ELF-1 (cell line): ENCODE measurements at places on chromosomes 1 and 21.

DNA sequence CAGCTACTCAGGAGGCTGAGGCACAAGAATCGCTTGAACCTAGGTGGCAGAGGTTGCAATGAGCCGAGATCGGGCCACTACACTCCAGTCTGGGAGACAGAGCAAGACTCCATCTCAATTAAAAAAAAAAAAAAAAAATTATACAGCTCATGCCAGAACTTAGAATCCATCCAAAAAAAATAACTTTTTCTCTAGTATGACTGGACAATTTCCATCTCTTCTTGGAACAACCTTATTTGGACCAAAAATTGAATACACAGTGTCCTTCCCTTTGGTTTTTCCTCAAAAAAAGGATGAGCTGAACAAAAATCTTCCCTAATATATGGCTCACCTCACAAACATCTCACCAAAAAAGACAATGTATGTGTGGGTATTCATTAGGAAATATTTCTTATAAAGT lies 73.7 kb downstream of the TOR3A start:
- no peak for DNase-seq

- DNase-seq: no peak
Observed at GRCh38 chr1:32957017-32957416, 7.6 kb downstream of the RNF19B start.

DNA sequence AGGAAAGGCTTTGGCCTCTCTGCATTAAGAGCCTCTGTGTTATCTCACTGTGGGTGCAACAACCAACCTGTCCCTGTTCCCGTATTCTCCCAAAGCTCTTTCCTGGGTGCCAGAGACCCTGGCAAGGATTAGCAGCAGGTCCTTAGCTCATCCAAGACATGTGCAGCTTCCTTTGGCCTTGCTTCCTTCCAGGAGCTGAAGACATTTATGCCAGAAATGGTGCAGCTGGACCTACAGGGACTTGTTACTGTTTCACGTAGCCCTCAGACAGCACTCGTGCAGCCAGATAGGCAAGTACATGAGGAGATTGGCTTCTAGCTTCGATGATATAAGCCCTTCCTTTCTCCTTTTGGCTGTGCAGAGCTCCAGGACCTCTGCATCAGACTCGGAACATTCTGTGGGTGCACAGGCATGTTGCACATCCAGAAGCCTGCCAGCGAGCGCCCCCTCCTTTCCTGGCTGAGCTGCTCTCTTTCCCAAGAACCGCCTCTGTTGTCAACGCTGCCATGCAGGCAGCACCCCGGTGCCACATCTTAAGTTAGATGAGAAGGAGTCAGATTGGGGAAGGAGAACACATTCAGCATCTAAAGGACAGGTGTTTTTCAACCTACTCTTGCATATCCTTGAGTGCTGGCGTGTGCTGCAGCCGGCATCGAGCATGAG lies 284.5 kb upstream of the PLXNA2 start:
- no peak for DNase-seq

GRCh38 chr1:87684713-87685205 lies 356.1 kb downstream of the LMO4 start:
- DNase-seq: peak; percentile 10

GRCh38 chr21:36499578-36500471 lies 19.9 kb upstream of the CLDN14 start:
- DNase-seq: peak; percentile 59

GRCh38 chr1:186965847-186966246 lies 137.1 kb downstream of the PLA2G4A start:
- no peak for DNase-seq

DNA sequence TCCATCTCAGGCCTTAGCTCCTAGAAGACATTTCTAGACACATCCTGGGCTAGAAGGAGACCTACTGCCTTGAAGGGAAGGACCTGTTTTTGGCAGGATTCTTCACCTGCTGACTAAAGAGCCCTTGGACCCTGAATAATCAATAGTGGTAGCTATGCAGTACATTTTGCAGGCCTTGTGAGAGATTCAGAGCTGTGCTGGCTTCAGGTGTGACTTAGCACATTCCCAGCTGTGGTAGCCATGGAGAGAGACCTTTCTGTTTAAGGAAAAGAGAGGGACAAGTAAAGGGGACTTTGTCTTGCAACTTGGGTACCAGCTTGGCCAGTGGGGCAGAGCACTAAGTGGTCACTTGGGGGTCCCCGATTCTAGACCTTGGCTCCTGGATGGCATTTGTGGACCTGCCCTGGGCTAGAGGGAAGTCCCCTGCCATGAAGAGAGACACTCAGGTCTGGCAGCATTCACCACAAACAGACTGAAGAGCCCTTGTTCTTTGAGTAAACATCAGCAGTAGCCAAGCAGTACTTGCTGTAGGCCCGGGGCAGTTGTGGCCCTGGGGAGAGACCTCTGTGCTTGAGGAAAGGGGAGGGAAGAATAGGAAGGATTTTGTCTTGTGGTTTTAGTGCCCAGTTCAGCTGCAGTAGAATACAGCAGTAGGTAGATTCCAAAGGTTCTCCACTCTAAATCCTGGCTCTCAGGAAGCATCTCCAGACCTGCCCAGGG lies 26.2 kb upstream of the CD1A start:
- DNase-seq: no peak

GRCh38 chr21:15250384-15250783 lies 185.6 kb upstream of the NRIP1 start:
- no peak for DNase-seq

DNA sequence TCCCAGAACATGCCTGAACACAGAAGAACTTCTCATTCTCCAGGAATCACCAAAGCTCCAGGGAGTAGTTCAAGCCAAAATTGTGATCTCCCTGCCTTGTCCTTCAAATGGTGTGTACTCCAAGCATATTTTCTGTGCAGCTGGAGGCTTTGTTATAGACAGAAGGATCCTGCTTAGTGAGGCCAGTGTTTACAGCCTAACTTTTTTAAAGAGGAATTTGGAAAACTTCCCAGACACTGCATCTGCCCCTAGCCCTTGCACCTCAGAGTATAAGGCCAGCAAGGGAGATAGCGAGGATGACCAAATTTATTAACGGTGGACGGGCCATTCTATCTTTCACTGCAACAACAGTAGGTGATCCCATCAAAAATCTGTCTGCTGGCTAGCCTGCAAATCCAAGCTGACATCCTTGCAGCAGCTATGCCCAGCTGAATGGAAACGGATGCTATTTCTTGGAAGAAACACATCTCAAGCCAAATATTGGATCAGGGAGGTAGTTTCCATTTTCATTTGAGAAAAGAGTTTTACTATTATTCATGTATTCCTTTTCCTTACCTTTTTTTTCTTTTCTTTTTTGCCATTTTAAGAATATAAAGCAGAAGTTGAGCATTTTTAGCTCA lies 249.8 kb downstream of the USH2A start:
- no peak for DNase-seq

GRCh38 chr1:121518726-121519041 lies 333.9 kb downstream of the SRGAP2C start:
- DNase-seq: no peak
